ENCODE measurements at places on chromosomes 16 and 17. TPM values are rescaled to one million over a fixed set of nuclear protein-coding genes. Genes with fewer than 3 reads are reported as not detected.

DNA sequence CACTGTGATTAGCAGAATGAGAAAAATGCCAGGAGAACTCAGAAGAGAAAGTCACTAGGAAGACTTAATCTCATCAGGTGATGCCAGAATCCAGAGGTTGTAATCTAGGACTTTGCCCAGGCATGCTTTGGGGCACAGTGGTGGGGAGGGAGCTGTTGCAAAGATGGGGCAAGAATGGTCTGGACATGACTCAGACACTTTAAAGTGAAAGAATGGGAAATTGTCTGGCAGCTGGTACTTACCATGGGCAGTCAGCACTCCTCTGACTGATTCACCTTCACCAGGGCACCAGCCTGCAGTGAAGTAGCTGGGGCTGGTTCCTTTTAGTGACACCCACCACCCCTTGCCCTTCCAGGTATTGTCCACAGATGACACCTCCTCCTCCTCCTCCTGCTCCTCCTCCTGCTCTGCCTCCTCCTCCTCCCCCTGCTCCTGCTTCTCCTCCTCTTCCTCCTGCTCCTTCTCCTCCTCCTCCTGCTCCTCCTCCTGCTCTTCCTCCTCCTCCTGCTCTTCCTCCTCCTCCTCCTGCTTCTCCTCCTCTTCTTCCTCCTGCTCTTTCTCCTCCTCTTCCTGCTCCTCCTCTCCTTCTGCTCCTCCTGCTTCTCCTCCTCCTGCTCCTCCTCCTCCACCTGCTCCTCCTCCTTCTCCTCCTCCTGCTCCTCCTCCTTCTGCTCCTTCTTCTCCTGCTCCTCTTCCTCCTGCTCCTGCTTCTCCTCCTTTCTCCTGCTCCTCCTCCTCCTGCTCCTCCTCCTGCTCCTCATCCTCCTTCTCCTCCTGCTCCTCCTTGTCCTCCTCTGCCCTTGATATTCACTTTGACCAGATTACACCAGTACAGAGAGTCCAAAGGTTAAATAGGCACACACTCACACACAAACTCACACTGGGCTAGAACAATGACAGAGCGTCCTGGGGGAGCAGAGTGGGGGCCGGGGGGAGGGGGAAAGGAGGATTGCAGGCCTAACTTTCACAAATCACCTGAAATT lies at the start of gene CHD9NB:
CHD9NB (minus strand) TSS at position 379 of the 983 bp plus-strand sequence. CDS start 8,739 bp downstream, outside the sequence.
- DNase-seq, result no peak

Gene KCNJ16
- 0.64 TPM for total RNA-seq

DNA sequence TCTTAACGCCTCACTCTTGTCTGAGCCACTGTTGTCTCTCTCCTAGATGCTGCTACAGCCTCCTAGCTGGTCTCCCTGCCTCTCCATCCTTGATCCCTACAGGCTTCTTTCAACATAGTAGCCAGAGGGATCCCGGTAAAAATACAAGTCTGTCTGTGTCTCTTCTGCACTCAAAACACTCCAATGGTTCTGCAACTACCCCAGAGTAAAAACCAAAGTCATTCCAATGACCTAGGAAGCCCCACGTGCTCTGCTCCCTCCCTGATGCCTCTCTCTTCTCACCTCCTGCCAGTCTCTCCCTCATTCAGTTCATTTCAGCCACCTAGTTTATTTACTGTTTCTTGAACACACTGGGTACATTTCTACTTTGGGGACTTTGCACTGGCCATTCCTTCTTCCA lies 135.2 kb downstream of the NPIPB5 start:
- DNase-seq, result no peak

Gene SOCS1
- 11.3 TPM for total RNA-seq

DNA sequence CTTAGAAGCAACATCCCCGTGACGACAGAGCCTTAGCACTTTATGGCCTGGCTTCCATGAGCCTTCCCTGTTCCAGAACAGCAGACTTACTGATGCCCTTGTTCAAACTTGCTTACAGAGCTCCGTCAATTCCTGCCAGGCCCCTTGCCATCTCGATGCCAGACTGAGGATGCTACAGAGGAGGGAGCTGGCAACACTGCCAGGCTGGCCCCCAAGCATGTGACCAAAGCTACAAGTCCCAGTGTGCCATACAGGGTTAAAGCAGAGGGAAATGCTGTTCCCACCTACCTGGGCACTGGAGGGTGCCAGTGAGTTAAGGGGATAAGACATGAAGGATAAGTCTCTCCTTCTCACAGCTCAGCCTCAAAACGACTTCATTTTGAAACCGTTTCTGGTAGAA lies 33.5 kb upstream of the SREBF1 start:
- DNase-seq, result no peak

DNA sequence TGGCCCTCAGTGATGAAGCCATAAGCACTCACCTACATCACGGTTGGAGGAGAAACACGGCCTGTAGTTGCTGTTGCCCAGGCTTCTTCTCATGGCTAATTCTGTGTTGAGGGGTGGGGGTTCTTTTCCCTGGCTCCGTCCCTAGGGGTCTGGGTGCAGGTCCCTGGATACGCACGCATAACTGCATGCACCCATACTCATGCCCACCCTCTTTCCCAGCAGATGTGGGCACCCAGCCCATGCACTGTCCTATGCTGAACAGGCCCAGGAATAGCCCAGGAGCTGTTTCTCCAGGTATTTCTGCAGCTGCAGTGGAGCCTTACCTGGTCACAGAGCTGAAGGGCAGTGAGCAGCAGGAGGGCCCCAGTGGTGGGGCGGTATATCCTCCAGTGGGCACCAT lies 18.1 kb downstream of the ST6GALNAC1 start:
- DNase-seq, result no peak
